ENCODE measurements at places on chromosomes 6 and 20. TPM values are rescaled to one million over a fixed set of nuclear protein-coding genes. Genes with fewer than 3 reads are reported as not detected.

DNA sequence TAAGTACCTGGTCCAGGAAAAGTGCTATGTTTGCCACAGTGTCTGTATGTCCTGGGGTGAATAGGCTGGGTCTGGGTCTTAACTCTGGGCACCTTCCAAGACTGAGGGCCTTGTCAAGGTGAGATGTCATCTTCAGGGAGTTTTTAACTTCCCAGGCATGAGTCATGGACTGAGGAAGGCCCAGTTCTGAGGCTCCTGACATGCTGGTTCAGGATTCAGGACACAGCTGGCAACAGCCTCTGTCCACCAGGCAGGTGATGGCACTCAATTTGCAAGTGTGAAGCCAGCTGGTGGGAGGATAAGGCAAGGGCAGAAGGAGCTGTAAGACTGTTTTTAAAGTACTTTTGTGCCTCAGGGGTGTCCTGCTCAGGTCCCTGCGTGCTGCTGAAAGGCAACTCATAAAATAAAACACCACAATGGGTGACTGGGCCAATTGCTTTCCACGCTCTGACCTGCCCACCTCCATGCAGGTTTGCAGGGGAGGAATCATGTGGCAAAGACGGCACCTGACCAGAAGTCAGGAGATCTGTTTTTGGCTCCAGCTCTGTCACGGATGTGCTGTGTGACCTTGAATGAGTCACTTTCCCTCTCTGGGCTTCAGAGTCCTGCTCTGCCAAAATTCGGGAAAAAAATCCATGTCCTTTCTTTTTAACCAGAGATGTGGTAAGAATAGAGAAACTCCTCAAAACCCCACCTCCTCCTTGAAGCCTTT, 4.9 kb upstream of the PACSIN1 start:
- no peaks in the 10 kb centered on the region for H3K27me3 ChIP-seq
- no peak overlapping the region for H3K4me3 ChIP-seq
- no peaks in the 10 kb centered on the region for H3K4me1 ChIP-seq
- no peak for DNase-seq
- no peaks in the 10 kb centered on the region for H3K36me3 ChIP-seq

- no peaks in the 10 kb centered on the region for H3K36me3 ChIP-seq
- peak; percentile 89 for DNase-seq
- no peak overlapping the region for H3K27ac ChIP-seq
- no peaks in the 10 kb centered on the region for H3K27me3 ChIP-seq
- peaks cover 9% of the 10 kb centered on the region for H3K4me1 ChIP-seq
Observed at GRCh38 chr6:104525677-104526322, 333.9 kb downstream of the HACE1 start.

GRCh38 chr6:168507297-168507696, 66.3 kb downstream of the SMOC2 start:
- H3K4me3 ChIP-seq: no peak overlapping the region
- H3K4me1 ChIP-seq: no peaks in the 10 kb centered on the region
- H3K27me3 ChIP-seq: no peaks in the 10 kb centered on the region
- no peaks in the 10 kb centered on the region for H3K36me3 ChIP-seq
- DNase-seq: no peak

DNA sequence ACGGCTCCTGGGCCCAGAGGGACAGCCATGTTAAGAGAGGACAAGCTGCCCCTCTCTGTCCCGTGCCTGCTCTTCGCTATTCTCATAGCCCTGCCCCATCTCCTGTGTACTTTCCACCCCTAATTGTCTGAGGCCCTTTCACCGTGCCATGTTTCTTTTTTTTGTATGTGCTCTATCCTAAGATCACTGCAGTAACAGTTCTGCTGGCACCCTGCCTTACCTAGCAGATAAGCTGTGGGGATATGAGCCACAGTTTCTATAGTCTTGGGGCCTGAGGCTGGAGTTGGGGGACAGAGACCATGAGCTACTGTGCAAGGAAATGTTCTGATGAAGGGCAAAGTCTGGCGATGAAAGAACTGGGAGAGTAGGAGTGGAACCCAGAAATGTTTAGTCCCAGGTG, 269.5 kb upstream of the CITED2 start:
- no peak overlapping the region for H3K4me3 ChIP-seq
- H3K4me1 ChIP-seq: no peaks in the 10 kb centered on the region
- no peaks in the 10 kb centered on the region for H3K27me3 ChIP-seq
- no peak for DNase-seq
- H3K36me3 ChIP-seq: no peaks in the 10 kb centered on the region
- no peak overlapping the region for H3K27ac ChIP-seq

DNA sequence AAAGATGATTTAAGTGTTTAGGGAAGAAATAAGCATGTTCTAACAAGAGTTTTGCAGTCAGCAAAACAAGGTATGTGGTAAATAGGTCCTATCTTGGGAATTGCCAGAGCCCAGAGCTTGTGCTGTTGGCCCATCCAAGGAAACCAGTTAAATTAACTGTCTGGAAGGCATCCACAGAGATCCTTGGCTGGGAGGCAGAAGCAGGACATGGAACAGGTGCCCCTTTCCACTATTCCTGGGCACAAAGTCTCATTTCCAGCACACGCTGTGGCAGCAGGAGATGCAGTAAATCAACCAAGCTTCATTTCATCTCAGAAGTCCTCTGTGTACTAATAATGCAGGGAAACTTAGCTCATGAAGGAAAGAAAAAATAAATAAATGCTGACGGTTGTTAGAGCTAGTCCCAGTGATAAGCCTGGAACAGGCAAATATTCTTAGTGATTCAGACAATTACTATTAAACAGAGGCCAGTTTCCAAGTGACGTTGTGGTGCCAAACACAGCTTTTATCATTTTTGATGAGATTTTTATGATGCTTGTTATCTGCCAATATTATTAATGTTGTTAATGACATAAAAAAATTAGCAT, 39.8 kb upstream of the SNAP25 start:
- DNase-seq: no peak
- H3K27me3 ChIP-seq: no peaks in the 10 kb centered on the region
- H3K4me3 ChIP-seq: no peak overlapping the region
- H3K4me1 ChIP-seq: no peaks in the 10 kb centered on the region
- H3K27ac ChIP-seq: no peak overlapping the region

GRCh38 chr6:17470202-17470937, 77.0 kb downstream of the CAP2 start:
- H3K4me3 ChIP-seq: no peak overlapping the region
- no peaks in the 10 kb centered on the region for H3K4me1 ChIP-seq
- no peaks in the 10 kb centered on the region for H3K27me3 ChIP-seq
- no peaks in the 10 kb centered on the region for H3K36me3 ChIP-seq
- no peak for DNase-seq
- H3K27ac ChIP-seq: peak overlapping the region; percentile 43

DNA sequence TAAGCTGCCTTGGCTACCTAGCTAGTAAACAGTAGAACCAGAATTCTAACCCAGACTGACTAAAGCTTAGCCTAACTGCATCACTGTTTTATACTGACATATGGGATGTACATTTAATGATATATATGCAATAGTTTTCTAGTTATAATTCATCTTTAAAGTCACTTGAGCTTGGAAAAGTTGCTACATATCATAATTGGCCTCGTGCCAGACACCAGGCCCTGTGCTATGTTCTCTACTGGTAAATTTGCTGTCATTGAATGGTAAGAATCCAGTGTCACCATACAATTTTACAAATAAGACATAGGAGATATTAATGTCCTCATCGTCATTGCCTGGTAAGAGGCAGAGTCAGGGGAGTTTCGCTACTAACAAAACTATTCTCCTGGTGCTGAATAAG, 396.8 kb downstream of the CDKAL1 start:
- H3K4me1 ChIP-seq: no peaks in the 10 kb centered on the region
- H3K4me3 ChIP-seq: no peak overlapping the region
- DNase-seq: no peak
- H3K27me3 ChIP-seq: no peaks in the 10 kb centered on the region
- no peak overlapping the region for H3K27ac ChIP-seq

- no peaks in the 10 kb centered on the region for H3K4me1 ChIP-seq
- H3K27ac ChIP-seq: no peak overlapping the region
- no peaks in the 10 kb centered on the region for H3K27me3 ChIP-seq
- no peak for DNase-seq
- H3K36me3 ChIP-seq: no peaks in the 10 kb centered on the region
Observed at GRCh38 chr6:18076231-18076630, 46.2 kb downstream of the NHLRC1 start.

SYCP2 gene
- total RNA-seq: 5.6 TPM

NEURL2 gene
- 9.9 TPM for total RNA-seq

- H3K36me3 ChIP-seq: no peaks in the 10 kb centered on the region
- DNase-seq: no peak
- H3K27ac ChIP-seq: no peak overlapping the region
- no peak overlapping the region for H3K4me3 ChIP-seq
- H3K4me1 ChIP-seq: no peaks in the 10 kb centered on the region
- no peaks in the 10 kb centered on the region for H3K27me3 ChIP-seq
Observed at GRCh38 chr6:12077021-12077710, 65.1 kb downstream of the HIVEP1 start.

- H3K4me1 ChIP-seq: no peaks in the 10 kb centered on the region
- DNase-seq: no peak
- H3K27ac ChIP-seq: no peak overlapping the region
- H3K36me3 ChIP-seq: peaks cover 2% of the 10 kb centered on the region
- no peaks in the 10 kb centered on the region for H3K27me3 ChIP-seq
Observed at GRCh38 chr6:3683331-3683730, 68.2 kb downstream of the PXDC1 start.

GRCh38 chr6:108966855-108967755, 118.9 kb downstream of the ARMC2 start:
- H3K4me3 ChIP-seq: no peak overlapping the region
- H3K36me3 ChIP-seq: peaks cover 2% of the 10 kb centered on the region
- H3K27ac ChIP-seq: no peak overlapping the region
- peak; percentile 75 for DNase-seq

GRCh38 chr20:25243416-25243979, 4.4 kb upstream of the PYGB start:
- no peak overlapping the region for H3K4me3 ChIP-seq
- H3K27me3 ChIP-seq: no peaks in the 10 kb centered on the region
- H3K36me3 ChIP-seq: no peaks in the 10 kb centered on the region
- H3K27ac ChIP-seq: no peak overlapping the region

- no peak for DNase-seq
- H3K36me3 ChIP-seq: no peaks in the 10 kb centered on the region
- H3K27ac ChIP-seq: no peak overlapping the region
- H3K4me3 ChIP-seq: no peak overlapping the region
- no peaks in the 10 kb centered on the region for H3K27me3 ChIP-seq
Observed at GRCh38 chr6:80640176-80640575, 533.7 kb downstream of the BCKDHB start.

MYCT1 gene
- 20.1 TPM for total RNA-seq

DNA sequence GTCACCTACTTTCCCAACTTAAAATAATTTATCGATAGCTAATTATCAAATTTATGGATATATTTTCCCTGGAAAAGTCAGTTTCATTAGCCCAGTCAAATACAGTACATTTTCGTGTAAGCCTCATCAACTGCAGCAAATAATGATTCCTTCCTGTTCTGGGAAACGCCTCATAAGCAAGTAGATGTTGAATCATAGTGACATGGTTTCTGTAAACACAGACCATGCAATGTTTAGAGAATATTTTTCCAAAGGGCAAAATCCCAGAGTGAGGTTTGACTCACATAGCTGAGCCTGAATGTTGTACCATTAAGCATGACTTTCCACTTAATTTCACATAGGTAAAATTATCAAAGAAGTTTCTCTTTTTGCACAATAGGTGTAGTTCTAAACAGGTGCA, 16.7 kb upstream of the VNN1 start:
- no peak overlapping the region for H3K27ac ChIP-seq
- no peaks in the 10 kb centered on the region for H3K36me3 ChIP-seq
- no peaks in the 10 kb centered on the region for H3K4me1 ChIP-seq
- no peaks in the 10 kb centered on the region for H3K27me3 ChIP-seq

STX11 gene
- 6.5 TPM for total RNA-seq

DNA sequence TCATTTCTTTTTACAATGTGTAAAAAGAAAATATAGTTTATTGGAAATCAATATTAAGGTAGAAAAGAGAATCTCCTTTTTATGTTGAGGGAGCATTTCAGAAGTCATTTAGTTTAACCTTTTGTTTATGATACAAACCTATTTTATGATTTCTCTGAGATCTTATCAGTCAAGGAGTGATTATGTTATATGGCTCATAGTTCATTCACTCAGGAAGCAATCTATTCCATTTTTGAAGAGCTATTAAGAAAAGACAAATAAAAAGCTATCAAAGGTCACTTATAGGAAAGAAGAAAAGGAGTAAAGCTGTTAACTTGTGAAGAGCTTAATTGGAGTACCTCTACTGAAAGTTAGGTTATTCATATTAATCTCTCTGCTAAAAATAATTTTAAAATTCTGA, 526.6 kb upstream of the JAG1 start:
- H3K27me3 ChIP-seq: no peaks in the 10 kb centered on the region
- H3K36me3 ChIP-seq: no peaks in the 10 kb centered on the region
- H3K4me3 ChIP-seq: no peak overlapping the region

DNA sequence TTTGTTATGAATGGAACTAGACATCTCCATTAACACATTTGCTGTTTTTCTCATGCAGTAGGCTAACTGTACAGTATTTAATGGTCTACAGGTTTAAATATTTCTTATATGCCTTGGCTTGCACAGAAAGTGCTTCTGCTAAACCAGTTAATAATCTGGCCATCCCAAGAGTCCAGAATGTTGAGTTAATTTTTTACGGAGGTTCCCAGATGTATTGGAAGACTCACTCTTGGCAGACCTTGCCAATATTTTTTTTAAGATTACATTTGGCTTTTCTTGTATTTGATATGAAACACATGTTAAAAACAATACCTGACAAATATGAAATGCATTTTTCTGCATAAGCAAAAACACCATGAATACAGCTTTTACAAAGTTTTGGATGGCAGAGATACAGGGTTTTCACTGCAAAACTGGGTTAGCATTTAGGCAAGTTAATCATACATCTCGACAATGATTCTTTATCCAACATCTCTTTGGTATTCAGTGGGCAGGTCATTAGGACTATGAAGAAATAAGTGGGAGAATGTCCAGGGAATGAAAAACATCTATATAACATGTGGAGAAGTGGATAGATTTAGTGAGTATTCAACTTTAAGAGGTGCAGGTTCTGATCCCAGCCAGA, 94.0 kb downstream of the SGK1 start:
- no peak overlapping the region for H3K27ac ChIP-seq
- H3K4me3 ChIP-seq: no peak overlapping the region
- H3K36me3 ChIP-seq: no peaks in the 10 kb centered on the region
- H3K4me1 ChIP-seq: peaks cover 3% of the 10 kb centered on the region

DACT2 gene
- total RNA-seq: not detected

- no peak overlapping the region for H3K4me3 ChIP-seq
- no peak overlapping the region for H3K27ac ChIP-seq
- H3K27me3 ChIP-seq: no peaks in the 10 kb centered on the region
- DNase-seq: no peak
- no peaks in the 10 kb centered on the region for H3K36me3 ChIP-seq
Observed at GRCh38 chr20:17169585-17170136, 57.2 kb upstream of the PCSK2 start.

- H3K27ac ChIP-seq: no peak overlapping the region
- DNase-seq: no peak
- H3K4me1 ChIP-seq: no peaks in the 10 kb centered on the region
- H3K36me3 ChIP-seq: no peaks in the 10 kb centered on the region
- no peak overlapping the region for H3K4me3 ChIP-seq
- H3K27me3 ChIP-seq: no peaks in the 10 kb centered on the region
Observed at GRCh38 chr20:43564993-43565757, 6.3 kb downstream of the SGK2 start.

GSTA1 gene
- not detected for total RNA-seq

- DNase-seq: no peak
- no peak overlapping the region for H3K27ac ChIP-seq
- H3K36me3 ChIP-seq: no peaks in the 10 kb centered on the region
- H3K4me3 ChIP-seq: no peak overlapping the region
- H3K4me1 ChIP-seq: peaks cover 1% of the 10 kb centered on the region
Observed at GRCh38 chr6:3455147-3455568, 1.7 kb downstream of the SLC22A23 start.

Data from aorta (tissue), 5 donors.